CD8-positive, alpha-beta memory T cell (primary cell): ENCODE measurements at places on chromosomes 2 and 18.

GRCh38 chr18:35707674-35708073 lies 126.1 kb downstream of the GALNT1 start:
- no peak for DNase-seq

- no peak for DNase-seq
Measured at GRCh38 chr18:69032009-69032408, 234.1 kb downstream of the CCDC102B start.

DNA sequence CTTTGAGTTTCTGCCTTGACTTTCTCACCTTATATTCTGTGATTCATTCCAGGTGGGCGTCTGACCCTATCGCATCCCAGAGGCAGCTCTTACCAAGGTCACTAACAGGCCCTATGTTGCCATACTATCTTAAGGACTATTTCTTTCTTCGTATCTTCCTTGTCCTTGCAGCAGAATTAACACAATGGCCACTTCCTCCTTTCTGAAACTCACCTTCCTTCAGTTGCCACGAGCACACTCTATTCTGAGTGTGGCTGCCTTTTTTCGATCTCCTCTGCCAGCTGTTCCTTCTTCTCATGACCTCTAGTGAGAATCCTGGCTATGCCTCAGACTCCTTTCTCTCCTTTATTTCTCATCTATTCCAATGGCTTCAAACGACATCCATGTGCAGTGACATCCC lies 160.4 kb upstream of the CCDC195 start:
- DNase-seq, result no peak

- no peak for DNase-seq
Measured at GRCh38 chr2:170818036-170818751, 1.5 kb downstream of the GAD1 start.

DNA sequence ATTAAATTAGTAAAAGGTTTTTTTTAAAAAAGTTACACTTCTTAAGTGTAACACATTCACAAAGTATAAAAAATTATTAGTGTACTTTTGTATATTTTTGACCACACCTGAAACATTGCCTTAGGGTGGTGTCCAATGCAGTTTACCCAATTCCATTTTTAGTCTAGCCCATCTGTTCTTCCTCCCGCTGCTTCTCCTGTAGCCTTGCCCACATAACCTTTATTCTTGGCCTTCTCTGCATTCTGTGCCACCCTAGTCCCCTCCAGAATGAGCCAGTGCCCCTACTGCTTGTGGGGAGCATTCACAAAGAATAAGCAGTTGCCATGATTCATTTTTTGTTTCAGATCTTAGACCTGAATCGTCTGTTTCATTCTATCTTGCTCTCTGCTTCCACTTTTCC lies 78.4 kb upstream of the MYT1L start:
- DNase-seq, result no peak

GRCh38 chr2:203904022-203904421 lies 32.5 kb upstream of the ICOS start:
- DNase-seq, result no peak

DNA sequence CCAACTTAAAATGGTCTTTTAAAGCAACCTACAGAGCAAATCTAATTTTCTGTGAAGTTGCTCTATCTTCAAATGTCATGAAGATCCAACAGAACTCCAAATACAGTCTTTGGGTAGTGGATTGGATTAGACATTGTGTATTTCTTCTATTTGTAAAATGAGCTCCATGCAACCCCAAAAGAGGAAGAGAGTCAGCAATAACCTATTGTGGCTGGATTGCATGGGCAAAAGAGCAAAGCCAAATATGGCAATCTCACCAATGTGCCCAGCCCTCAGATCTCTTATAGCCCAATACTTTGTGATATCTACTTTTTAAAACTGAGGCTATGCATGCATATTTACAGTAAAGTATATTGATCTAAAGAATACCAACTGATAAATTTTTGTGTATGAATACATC lies 146.3 kb downstream of the TXNL1 start:
- DNase-seq, result no peak

DNA sequence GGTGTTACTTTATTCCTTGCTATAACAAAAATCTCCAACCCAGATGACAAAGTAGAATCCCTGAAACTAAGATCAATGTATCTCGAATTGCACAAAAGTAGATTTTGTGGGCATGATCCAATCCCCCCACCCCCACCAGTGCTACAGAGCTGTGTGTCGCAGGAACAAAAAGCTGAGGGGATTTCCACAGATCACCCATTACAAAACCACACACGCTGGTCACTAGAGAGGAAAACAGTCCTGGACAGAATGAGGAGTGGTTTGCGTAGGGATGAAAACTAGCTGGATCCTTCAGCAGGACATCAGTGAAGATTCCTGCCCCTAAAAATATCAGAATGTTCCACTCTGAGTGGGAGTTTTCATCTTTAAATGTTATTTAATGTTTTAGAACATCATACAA lies 165.3 kb upstream of the STK17B start:
- no peak for DNase-seq

GRCh38 chr2:44118257-44118656 lies 50.4 kb upstream of the PPM1B start:
- no peak for DNase-seq

DNA sequence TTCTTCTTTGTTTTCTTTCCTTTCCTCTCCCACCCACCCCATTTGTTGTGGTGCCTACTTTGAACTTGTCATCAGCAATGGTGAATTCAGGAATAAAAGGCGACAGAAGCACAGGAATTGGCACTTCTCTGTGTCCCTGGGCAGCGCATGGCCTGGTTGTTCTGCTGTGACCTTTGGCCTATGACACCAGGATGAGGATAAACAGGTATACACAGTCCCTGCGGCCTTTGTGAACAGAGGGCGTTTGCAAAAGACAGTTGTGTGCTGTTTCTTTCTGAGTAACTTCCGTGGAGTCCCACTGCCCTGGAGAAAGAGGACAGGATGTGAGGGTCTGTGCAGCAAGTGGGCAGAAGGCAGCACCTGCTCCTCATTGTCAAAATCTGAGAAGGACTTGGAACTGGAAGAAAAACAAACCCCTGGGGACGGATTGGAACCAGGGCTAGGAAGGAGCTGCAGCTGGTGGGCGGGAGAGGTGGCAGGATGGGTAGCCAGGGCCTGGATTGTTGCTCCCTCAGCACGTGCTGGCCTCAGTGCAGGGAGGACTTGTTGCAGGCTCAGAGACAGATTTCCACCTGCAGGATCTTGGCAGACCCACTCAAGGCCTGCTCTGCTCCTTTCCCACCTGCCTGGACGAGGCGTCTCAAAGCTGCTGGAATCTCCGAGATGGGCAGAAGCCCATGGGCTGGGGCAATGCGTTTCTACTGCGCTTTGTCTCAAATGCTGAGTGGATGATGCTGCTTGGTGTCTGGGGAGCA lies 159.5 kb downstream of the ACKR3 start:
- DNase-seq, result no peak

- DNase-seq, result no peak
Measured at GRCh38 chr2:193743089-193743488, 1548.4 kb upstream of the TMEFF2 start.

- no peak for DNase-seq
Measured at GRCh38 chr18:33835419-33835818, 257.4 kb downstream of the ASXL3 start.

GRCh38 chr2:107529146-107529545 lies 297.5 kb upstream of the RGPD4 start:
- DNase-seq, result no peak

- no peak for DNase-seq
Measured at GRCh38 chr2:171279983-171280790, 119.5 kb upstream of the TLK1 start.

- no peak for DNase-seq
Measured at GRCh38 chr2:241905716-241906377, 36.3 kb downstream of the RTP5 start.

DNA sequence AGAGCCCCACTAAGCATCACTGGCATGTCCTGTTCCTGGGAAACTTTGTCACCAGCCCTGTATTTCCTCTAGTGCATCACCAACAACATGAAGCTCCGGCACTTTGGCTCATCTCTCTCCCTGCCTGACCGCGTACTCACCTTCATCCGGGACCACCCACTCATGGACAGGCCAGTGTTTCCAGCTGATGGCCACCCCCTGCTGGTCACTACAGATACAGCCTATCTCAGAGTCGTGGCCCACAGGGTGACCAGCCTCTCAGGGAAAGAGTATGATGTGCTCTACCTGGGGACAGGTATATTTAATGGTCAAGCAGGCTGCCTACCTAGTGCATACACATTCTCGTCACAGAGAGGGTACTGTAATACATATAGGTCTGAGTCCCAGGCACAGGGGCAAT lies 21.0 kb downstream of the SEMA4F start:
- DNase-seq, result no peak

DNA sequence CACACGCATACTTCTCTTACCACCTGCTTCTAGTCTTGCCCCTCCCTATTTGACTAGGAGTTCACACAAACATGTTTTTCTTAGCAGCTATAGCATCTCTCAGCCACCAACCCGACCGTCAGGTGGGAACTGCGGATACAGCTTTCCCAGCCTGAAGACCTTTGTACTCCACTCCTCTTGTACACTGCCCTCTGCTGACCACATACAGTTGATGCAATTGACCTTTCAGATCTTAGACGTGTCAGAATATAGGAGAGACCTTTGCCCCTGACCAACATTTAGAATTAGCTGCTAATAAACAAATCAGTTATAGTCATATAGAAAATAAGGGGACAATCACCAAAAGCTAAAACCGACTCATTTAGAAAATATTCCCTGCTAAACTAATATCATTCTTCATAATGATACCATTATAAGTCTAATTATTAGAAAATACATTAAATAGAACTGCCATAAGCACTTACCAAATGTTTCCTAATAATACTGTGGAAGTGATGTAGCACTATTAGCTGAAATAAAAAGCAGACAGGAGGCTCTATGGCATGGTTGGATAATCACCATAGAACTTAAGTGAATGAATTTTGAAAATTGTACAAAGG lies 208.4 kb downstream of the RAD51AP2 start:
- DNase-seq, result no peak

DNA sequence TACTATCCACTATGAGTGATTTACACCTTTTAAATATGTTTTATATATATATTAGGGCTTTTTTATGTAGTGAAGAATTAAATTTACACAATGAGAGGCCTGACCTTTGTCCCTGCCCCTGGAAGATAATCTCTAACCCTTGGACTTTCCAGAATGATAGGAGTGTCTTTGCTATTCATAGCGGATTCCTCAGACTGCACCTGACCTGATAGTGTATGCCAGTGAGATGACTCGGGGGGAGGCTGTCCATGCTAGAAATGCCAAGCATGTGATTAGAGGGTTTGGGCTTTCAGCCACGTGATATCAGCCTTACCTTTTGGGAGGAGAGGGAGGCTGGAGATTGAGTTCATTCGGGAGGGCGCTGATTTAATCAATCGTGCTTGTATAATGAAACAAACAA lies 44.1 kb upstream of the LHCGR start:
- no peak for DNase-seq

GRCh38 chr2:191869781-191870180 lies 22.9 kb upstream of the CAVIN2 start:
- DNase-seq, result no peak

GRCh38 chr2:138752197-138752956 lies 27.8 kb downstream of the NXPH2 start:
- DNase-seq, result no peak

DNA sequence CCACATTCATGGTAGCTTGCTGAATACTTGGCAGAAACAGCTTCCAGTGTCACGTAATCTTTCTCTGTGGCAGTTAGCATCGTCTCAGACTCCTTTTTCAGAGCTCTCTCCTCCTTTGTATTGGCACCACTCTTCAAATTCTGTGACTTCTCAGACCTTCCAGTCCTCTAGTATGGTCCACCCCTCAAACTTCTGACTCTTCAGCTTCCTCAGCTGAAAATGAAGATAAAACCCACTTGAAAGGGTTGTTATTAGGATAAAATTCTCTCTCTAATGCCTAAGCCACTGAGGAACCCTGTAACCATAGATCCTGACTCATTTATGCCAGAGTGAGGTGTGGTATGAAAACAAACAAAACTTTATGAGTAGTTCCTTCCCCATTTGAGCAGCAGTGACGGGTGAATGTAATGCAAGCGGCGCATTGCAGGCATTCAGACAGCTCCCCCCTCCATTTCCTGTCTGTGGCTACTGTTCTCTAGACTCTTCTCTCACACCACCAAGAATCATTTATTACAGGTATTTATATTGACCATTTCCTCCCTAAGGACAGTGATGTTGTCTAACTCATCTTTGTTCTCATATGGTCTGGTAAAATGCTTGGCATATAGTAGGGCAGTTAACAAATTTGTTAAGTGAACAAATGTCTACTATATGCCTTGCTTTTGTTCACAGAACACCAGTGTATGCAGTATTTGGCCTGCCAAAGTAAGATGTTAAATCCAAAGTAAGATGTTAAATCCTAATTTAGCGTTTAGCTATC lies 35.3 kb downstream of the GALNT1 start:
- DNase-seq, result peak; percentile 37

GRCh38 chr18:11741505-11742145 lies 52.6 kb downstream of the GNAL start:
- no peak for DNase-seq

- no peak for DNase-seq
Measured at GRCh38 chr2:45844796-45845457, 193.5 kb downstream of the PRKCE start.

DNA sequence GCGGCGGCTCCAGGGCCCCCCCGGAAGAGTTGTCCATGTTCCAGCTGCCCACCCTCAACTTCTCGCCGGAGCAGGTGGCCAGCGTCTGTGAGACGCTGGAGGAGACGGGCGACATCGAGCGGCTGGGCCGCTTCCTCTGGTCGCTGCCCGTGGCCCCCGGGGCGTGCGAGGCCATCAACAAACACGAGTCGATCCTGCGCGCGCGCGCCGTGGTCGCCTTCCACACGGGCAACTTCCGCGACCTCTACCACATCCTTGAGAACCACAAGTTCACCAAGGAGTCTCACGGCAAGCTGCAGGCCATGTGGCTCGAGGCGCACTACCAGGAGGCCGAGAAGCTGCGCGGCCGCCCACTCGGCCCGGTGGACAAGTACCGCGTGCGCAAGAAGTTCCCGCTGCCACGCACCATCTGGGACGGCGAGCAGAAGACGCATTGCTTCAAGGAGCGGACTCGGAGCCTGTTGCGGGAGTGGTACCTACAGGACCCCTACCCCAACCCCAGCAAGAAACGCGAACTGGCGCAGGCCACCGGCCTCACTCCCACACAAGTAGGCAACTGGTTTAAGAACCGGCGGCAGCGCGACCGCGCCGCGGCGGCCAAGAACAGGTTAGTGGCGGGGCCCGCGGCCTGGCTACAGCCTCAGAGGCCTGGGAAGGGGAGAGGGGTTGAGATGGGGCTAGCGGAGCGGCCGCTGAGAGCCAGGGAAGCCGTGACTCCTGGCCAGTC lies 965 bp downstream of the SIX3 start:
- no peak for DNase-seq

DNA sequence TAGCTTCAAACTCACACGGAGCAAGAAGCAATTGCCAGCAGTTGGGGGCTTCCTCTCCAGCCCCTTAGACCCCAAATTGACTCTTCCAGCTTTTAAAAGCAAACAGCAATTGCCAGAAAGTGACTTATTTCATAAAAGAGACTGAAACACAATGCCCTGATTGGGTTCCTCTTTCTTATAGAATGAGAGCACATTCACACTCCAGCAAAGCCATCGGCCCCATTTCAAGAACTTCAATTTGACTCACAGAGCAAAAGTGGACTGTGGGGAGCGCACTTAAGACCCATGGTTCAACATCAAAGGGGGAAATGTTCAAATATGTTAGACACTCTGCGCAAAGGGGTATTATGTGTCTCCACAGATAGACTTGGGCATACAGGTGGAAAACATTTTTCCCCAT lies 484.7 kb downstream of the BCL11A start:
- DNase-seq, result no peak

- DNase-seq, result no peak
Measured at GRCh38 chr2:75800456-75800855, 89.7 kb upstream of the GCFC2 start.

GRCh38 chr2:228507231-228507824 lies 325.8 kb upstream of the SPHKAP start:
- DNase-seq, result no peak
